Adrenal gland (tissue), 19 donors: ENCODE measurements at places on chromosomes 11 and 22. TPM values are rescaled to one million over a fixed set of nuclear protein-coding genes. Genes with fewer than 3 reads are reported as not detected.
A peak's percentile ranks its signal among the peaks of the same experiment; 100 is the strongest.

DNA sequence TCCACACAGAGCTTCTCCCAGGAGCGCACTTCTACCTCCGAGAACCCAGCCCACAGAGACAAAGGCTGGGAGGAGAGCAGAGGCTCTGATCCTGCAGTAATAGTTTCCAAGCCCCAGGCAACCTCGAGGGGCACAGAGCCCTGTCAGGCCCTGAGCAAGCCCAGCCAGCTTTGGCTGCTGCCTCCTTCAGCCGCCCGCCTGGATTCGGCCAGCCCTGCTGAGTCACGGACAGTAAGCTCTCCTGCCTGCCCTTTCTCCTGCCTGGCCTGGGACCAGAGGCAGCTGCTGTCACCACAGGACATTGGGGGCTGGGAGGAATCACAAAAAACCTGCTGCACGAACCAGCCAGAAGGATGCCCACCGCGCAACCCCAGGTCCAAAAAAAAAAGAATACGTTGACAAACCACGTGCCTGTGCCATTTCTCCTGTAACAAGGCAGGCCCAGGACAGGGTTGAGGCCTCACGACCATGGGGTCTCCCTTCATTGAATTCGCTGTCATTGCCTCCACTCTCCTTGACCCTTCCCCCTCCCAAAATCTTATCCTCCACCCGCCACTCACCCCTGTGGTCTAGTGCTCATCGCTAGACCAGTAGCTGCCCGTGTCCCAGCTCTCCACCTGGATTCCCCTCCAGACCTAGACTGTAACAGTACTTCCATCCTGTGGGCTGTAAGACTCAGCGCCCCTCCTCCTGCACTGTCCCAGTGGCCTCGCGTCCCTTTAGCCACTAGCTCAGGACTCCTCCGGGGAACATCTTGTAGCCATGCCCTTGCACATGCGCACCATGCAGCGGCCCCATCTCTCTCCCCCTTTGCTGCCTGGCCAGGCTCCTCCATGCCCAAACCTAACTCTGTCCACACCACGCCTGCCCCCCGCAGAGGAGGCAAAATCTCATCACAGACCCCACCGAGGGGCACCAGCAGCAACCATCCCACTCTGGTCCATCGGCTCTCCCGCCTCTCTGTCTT is 7.4 kb upstream of the SLC22A12 start:
- no peak overlapping the region for H3K4me3 ChIP-seq
- no peaks in the 10 kb centered on the region for H3K36me3 ChIP-seq
- DNase-seq, result no peak
- H3K4me1 ChIP-seq, result no peaks in the 10 kb centered on the region
- no peaks in the 10 kb centered on the region for H3K27me3 ChIP-seq

GRCh38 chr11:32109138-32109537 is 18.3 kb downstream of the RCN1 start:
- no peaks in the 10 kb centered on the region for H3K4me1 ChIP-seq
- no peak overlapping the region for H3K27ac ChIP-seq
- no peak overlapping the region for H3K4me3 ChIP-seq
- H3K27me3 ChIP-seq, result no peaks in the 10 kb centered on the region

DNA sequence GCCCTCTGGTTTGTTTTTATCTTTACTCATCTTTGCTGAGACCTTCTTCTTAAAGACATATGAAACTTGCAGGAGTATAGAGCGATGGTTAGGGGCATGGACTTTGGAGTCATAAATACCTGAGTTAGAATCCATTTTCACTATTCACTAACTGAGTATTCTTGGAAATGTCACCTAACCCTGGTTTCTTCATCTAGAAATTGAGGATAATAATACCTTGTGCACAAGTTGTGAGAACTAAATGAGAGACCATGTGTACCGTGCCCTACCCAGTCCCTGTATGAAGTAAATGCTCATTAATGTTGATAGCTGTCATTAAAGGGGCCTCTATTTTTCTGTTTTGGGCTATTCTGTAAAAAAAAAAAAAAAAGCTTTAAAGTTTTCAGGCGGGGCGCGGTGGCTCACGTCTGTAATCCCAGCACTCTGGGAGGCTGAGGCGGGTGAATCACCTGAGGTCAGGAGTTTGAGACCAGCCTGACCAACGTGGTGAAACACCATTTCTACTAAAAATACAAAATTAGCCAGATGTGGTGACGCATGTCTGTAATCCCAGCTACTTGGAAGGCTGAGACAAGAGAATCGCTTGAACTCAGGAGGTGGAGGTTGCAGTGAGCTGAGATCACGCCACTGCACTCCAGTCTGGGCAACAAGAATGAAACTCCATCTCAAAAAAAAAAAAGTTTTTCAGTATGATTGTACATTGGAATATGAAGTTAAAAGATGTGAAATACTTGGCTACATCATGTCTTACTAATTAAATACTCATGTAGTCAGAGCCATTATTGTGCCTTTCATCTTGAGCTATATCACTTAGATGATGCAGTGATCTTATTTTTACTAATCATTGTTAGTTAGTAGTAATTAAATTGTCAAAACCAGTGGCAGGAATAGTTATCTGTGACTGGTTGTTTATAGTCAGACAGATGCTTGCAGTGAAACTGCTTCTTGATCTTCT is 95.0 kb downstream of the AMOTL1 start:
- no peak for DNase-seq
- no peaks in the 10 kb centered on the region for H3K27me3 ChIP-seq
- H3K36me3 ChIP-seq, result peaks cover 43% of the 10 kb centered on the region
- H3K27ac ChIP-seq, result no peak overlapping the region
- no peak overlapping the region for H3K4me3 ChIP-seq

GRCh38 chr22:28231441-28231840 is 312.4 kb upstream of the PITPNB start:
- H3K27ac ChIP-seq, result no peak overlapping the region
- H3K4me3 ChIP-seq, result no peak overlapping the region
- no peaks in the 10 kb centered on the region for H3K4me1 ChIP-seq
- H3K27me3 ChIP-seq, result no peaks in the 10 kb centered on the region
- no peaks in the 10 kb centered on the region for H3K36me3 ChIP-seq
- DNase-seq, result no peak

Gene OR52A1
- total RNA-seq, result not detected

- no peak for DNase-seq
- no peak overlapping the region for H3K27ac ChIP-seq
- no peaks in the 10 kb centered on the region for H3K36me3 ChIP-seq
- H3K4me1 ChIP-seq, result no peaks in the 10 kb centered on the region
- H3K27me3 ChIP-seq, result no peaks in the 10 kb centered on the region
These were observed 65.2 kb upstream of the A4GALT start for GRCh38 chr22:42785706-42786499.

Gene PATE4
- not detected for total RNA-seq

DNA sequence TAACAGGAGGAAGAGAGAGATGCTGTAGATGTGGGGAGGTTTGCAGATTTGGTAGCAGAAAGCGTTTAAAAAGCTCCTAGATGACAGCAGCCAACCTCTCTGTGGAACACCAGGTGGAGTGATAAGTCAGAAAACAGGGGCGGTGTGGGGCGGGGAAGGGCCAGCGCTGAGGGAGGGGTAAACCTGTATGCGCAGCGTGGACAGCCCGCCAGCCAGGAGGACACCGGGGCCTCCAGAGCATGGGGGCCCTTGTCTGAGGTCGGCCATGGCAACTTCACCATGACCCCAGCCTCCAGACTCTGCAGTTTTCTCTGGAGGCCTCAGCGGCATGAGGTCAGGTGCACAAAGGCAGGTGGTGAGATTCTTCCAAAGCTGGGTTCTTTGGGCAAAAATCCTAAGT is 423.7 kb downstream of the BRD1 start:
- no peak overlapping the region for H3K4me3 ChIP-seq
- peak; percentile 21 for DNase-seq
- H3K36me3 ChIP-seq, result no peaks in the 10 kb centered on the region
- H3K27me3 ChIP-seq, result peaks cover 3% of the 10 kb centered on the region

GRCh38 chr11:58433638-58434203 is 5.8 kb upstream of the OR5B2 start:
- H3K36me3 ChIP-seq, result no peaks in the 10 kb centered on the region
- DNase-seq, result no peak
- H3K4me3 ChIP-seq, result no peak overlapping the region
- no peaks in the 10 kb centered on the region for H3K4me1 ChIP-seq
- no peaks in the 10 kb centered on the region for H3K27me3 ChIP-seq

Gene NEFH
- 26.1 TPM for total RNA-seq

Gene IGSF22
- 0.28 TPM for total RNA-seq

DNA sequence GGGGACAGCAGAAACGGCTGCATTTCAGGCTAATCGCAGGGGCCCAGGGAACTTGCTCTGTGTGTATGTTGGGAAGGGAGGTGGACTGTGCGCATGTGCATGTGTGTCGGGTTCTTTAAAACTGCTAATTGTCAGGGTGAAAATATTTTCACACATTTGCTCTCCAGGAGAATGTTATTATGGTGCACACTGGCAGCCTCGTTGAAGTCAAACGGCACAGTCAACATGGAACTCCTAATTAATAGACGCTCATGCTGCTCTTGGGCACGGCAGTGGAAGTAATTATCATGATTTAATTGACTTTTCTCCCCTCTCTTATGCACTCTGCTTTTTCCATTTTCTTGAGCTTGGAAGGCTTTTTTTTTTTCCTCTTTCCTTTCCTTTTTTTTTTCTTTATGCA is 92.6 kb downstream of the TSPAN18 start:
- H3K4me1 ChIP-seq, result peaks cover 6% of the 10 kb centered on the region
- no peak for DNase-seq
- H3K27me3 ChIP-seq, result no peaks in the 10 kb centered on the region
- H3K27ac ChIP-seq, result no peak overlapping the region
- H3K4me3 ChIP-seq, result no peak overlapping the region

Gene FZD4
- total RNA-seq, result 24.6 TPM

DNA sequence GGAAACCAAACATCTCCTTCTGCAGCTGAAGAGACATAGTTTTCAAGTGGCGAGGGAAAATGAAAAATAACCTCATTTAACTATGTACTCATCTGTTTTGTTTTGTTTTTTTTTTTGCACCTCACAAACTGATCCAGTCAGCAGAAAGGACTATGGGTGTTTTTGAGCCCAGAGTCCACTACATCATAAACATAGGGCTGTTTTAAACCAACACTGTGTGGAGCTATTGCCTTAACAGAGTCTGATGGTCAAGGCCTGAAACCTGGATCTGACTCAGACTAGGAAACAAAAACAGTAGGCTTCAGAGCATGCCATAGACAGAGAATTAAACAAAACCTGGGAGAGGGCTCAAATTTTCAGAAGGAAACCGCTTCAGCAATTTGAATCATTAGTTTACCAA is 99.3 kb upstream of the FSHB start:
- H3K27me3 ChIP-seq, result no peaks in the 10 kb centered on the region
- no peak for DNase-seq
- H3K4me3 ChIP-seq, result no peak overlapping the region
- no peaks in the 10 kb centered on the region for H3K4me1 ChIP-seq

Gene IFITM1
- total RNA-seq, result 170 TPM

- no peaks in the 10 kb centered on the region for H3K36me3 ChIP-seq
- H3K4me3 ChIP-seq, result no peak overlapping the region
- no peaks in the 10 kb centered on the region for H3K4me1 ChIP-seq
- H3K27me3 ChIP-seq, result no peaks in the 10 kb centered on the region
- H3K27ac ChIP-seq, result no peak overlapping the region
- no peak for DNase-seq
These were observed 5.0 kb upstream of the OR52H1 start for GRCh38 chr11:5553343-5553742.

GRCh38 chr22:20205464-20205963 is 54.7 kb upstream of the CCDC188 start:
- H3K36me3 ChIP-seq, result no peaks in the 10 kb centered on the region
- DNase-seq, result no peak
- H3K27ac ChIP-seq, result no peak overlapping the region

DNA sequence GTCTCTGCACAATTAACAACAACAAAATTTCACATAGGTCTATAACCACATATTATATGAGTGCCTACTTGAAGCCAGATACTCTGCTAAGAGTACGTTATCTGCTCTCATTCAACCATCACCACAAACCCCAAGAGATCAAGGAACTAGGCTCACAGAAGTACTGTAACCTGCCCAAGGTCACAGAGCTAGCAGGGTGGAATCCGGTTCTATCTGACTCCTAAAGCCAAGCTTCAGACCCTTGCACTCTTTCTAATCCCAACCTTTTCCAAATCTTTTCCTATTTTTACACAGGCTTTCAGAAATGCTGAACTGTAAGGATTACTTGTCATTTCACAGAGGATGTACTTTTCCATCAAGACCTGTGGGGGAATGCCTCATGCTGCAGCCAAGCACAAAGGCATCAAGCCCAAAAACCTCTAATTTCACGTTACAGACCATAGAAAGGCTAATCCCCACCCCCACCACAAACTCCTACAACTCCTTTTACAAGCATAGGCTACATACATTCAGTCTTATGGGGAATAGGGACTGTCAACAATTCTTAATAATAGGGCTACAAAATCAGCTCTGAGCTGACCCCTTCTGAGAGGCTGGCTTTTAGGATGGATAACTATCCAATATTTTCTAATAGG is 927 bp downstream of the PRCP start:
- peaks cover 13% of the 10 kb centered on the region for H3K4me1 ChIP-seq
- H3K4me3 ChIP-seq, result peak overlapping the region; percentile 66
- H3K36me3 ChIP-seq, result no peaks in the 10 kb centered on the region
- no peaks in the 10 kb centered on the region for H3K27me3 ChIP-seq
- DNase-seq, result no peak
- peak overlapping the region; percentile 79 for H3K27ac ChIP-seq

- no peak for DNase-seq
- no peak within 1 kb of the TSS for H3K4me3 ChIP-seq
- no peaks in the 10 kb centered on the region for H3K27me3 ChIP-seq
- no peak within 1 kb of the TSS for H3K27ac ChIP-seq
- no peaks in the 10 kb centered on the region for H3K4me1 ChIP-seq
These were observed at the start of gene CSRP3 for GRCh38 chr11:19201737-19202605. Gene CSRP3 (minus strand): TSS chr11:19201983. CDS start chr11:19192448, 9,535 bp downstream.

Gene DKK3
- 112 TPM for total RNA-seq

Gene C11orf87
- total RNA-seq, result 0.16 TPM

GRCh38 chr11:111148121-111148520 is 97.4 kb upstream of the POU2AF2 start:
- H3K27ac ChIP-seq, result no peak overlapping the region
- no peak for DNase-seq
- no peaks in the 10 kb centered on the region for H3K27me3 ChIP-seq
- peaks cover 11% of the 10 kb centered on the region for H3K4me1 ChIP-seq

Gene MS4A4A
- 65.8 TPM for total RNA-seq

DNA sequence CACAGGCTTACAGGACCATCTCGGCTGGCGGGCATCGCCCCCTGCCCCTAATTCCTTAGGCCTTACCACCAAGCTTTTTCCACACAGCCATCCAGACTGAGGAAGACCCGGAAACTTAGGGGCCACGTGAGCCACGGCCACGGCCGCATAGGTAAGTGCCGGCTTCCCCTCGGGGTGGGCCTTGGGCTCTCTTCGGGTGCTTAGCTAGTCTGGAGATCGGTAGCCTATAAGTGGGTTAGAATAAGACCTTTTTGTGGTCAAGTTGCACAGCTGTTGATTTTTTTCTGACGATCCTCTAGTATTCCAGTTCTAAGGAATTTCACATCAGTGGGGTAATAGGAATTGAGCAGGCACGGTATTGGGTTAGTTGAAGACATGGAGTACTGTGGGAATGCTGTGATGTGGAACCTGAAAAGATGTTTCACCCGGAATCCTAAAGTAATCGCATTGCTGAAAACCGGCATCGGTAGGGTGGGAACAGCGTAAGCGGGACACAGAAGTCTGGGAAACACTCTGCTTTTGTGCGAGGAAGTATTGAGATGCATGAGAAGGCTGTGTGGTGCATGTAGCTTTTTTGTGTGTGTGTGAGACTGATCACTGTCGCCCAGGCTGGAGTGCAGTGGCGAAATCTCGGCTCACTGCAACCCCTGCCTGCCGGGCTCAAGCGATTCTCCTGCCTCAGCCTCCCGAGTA is 669 bp downstream of the RPL27A start:
- H3K4me1 ChIP-seq, result peaks cover 43% of the 10 kb centered on the region
- H3K4me3 ChIP-seq, result peak overlapping the region; percentile 62
- no peak for DNase-seq
- no peaks in the 10 kb centered on the region for H3K36me3 ChIP-seq

- no peaks in the 10 kb centered on the region for H3K27me3 ChIP-seq
- H3K36me3 ChIP-seq, result no peaks in the 10 kb centered on the region
- no peak overlapping the region for H3K4me3 ChIP-seq
These were observed 9.7 kb downstream of the TSPAN32 start for GRCh38 chr11:2311353-2312133.

Gene TPP1
- total RNA-seq, result 464 TPM
